Uterine smooth muscle cell (primary cell): ENCODE measurements at places on chromosomes 16 and 17. TPM values are rescaled to one million over a fixed set of nuclear protein-coding genes. Genes with fewer than 3 reads are reported as not detected.

KRT9 gene
- not detected in 2 replicates for total RNA-seq

MED31 gene
- total RNA-seq, result 10.1 and 11.7 TPM in 2 replicates

SP2 gene
- total RNA-seq, result 0.37 and 0.66 TPM in 2 replicates

ACSF3 gene
- 25.1 and 26.6 TPM in 2 replicates for total RNA-seq

PITPNC1 gene
- total RNA-seq, result 16.7 and 53.1 TPM in 2 replicates
